ENCODE measurements at places on chromosomes 5 and 9. TPM values are rescaled to one million over a fixed set of nuclear protein-coding genes. Genes with fewer than 3 reads are reported as not detected.

DNA sequence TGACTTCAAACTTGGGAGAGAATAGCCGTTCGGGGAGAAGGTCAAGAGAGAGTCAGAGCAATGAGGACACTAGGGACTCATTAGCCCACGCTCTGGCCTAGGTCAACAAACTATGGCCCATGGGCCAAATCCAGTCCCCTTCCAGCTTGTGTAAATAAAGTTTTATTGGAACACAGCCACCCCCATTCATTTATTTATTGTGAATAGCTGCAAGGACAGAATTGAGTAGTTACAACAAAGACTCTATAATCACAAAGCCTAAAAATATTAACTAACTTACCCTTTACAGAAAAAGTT, 33.1 kb upstream of the TRIM32 start:
- H3K27me3 ChIP-seq = no peaks in the 10 kb centered on the region
- no peaks in the 10 kb centered on the region for H3K4me1 ChIP-seq
- H3K27ac ChIP-seq = no peak overlapping the region
- no peak overlapping the region for H3K4me3 ChIP-seq
- H3K36me3 ChIP-seq = no peaks in the 10 kb centered on the region
- no peak for DNase-seq

DNA sequence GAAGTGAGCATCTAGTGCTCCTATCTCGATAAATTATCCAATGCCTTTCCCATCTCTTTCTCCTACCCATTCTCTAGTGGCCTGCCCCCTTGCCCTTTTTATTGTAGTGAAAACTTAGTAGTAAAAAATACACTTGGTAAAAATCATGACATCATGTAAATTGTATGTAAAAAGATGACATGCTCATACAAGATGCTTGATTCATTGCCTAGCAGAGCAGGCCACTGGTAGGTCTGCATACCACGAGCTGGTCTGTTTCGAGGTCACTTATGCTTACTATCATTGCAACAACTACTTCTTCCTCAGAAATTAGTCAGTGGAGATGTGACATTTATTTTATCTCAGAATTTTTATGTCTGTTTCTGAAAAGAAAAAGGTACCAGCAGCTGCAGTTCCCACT, 177.3 kb downstream of the C9orf152 start:
- H3K4me3 ChIP-seq = no peak overlapping the region
- DNase-seq = no peak
- no peak overlapping the region for H3K27ac ChIP-seq

DNA sequence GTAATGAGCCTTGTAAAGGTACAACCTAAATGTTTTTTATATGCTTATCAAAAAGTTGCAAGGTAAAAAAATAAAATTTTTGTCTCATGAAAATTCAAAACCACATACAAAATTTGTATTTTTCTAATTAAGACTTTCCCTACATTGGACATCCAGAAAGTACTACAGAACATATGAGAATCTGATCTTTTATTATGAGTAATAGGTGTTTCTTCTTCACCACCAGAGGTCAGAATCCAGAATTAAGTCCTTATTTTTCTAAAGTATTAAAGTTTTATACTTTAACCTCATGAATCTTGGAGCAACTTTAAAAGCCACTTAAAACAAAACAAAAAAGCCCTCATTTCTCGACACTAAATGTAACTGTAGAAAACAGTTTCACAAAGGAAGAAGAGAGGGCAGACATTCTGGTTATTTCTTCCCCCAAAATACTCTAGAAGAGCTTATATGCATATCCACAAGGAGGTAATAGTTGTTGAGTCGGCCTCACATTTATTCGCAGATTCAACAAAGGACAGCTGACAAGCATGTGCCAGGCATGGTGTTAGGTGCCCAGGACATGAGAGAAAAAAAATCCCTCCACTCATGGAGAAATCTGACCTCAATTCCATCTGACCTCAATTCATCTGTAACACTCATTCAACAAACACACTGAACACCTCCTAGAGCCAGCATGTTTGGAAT, 69.3 kb downstream of the MLLT3 start:
- no peaks in the 10 kb centered on the region for H3K27me3 ChIP-seq
- H3K4me3 ChIP-seq = no peak overlapping the region
- H3K36me3 ChIP-seq = no peaks in the 10 kb centered on the region

- 0 out of 3 replicates have a peak, but pooled peaks cover 2% of the 10 kb centered on the region for H3K36me3 ChIP-seq
- no peak overlapping the region for H3K4me3 ChIP-seq
- H3K27me3 ChIP-seq = no peaks in the 10 kb centered on the region
- no peaks in the 10 kb centered on the region for H3K4me1 ChIP-seq
- DNase-seq = no peak
- H3K27ac ChIP-seq = no peak overlapping the region
These were observed 401.2 kb downstream of the IRX1 start for GRCh38 chr5:3996707-3997336.

- H3K27me3 ChIP-seq = no peaks in the 10 kb centered on the region
- H3K4me1 ChIP-seq = no peaks in the 10 kb centered on the region
- DNase-seq = no peak
- H3K4me3 ChIP-seq = no peak overlapping the region
- no peaks in the 10 kb centered on the region for H3K36me3 ChIP-seq
These were observed 16.0 kb upstream of the ASTN2 start for GRCh38 chr9:117430813-117431212.

The PRRC1 gene
- 70.7 TPM for total RNA-seq

The FANCG gene
- total RNA-seq = 88.0 TPM

DNA sequence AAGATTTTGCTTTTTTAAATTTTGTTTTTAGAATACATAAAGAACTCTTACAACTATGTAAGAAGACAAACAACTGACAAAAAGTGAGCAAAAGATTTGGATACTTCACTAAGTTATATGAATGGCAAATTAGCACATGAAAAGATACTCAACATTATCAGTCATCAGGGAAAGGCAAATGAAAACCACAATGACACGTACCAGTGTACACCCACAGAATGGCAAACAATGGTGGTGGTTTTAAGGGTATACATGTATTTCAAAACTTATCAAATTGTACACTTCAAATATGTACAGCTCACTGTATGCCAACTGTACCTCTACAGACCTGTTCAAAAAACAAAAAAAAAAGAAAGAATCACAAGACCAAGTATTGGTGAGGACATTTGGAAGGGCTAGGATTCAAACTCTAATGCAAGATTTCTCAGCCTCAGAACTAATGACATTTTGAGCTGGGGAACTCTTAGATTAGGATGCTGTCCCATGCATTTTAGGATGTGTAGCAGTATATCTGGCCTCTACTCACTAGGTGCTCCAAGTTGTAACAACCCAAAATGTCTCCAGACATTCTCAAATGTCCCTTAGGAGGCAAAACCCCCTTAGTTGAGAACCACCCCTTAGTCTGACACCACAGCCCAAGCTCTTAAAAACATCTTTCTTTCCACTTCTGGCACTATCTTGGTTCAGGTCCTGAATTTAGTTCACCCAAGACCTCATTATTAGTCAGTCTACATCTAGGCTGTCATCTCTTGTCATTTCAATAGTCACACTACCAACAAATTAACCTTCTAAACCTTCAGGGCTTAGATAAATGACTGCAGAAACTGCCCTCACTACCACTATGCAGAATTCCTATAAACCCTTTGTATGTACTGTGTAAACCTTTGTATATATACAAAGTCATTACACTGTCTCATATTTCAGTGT, 9.7 kb downstream of the SCAI start:
- no peak for DNase-seq
- H3K27ac ChIP-seq = no peak overlapping the region
- no peaks in the 10 kb centered on the region for H3K4me1 ChIP-seq
- H3K4me3 ChIP-seq = no peak overlapping the region
- H3K36me3 ChIP-seq = peaks cover 3% of the 10 kb centered on the region

DNA sequence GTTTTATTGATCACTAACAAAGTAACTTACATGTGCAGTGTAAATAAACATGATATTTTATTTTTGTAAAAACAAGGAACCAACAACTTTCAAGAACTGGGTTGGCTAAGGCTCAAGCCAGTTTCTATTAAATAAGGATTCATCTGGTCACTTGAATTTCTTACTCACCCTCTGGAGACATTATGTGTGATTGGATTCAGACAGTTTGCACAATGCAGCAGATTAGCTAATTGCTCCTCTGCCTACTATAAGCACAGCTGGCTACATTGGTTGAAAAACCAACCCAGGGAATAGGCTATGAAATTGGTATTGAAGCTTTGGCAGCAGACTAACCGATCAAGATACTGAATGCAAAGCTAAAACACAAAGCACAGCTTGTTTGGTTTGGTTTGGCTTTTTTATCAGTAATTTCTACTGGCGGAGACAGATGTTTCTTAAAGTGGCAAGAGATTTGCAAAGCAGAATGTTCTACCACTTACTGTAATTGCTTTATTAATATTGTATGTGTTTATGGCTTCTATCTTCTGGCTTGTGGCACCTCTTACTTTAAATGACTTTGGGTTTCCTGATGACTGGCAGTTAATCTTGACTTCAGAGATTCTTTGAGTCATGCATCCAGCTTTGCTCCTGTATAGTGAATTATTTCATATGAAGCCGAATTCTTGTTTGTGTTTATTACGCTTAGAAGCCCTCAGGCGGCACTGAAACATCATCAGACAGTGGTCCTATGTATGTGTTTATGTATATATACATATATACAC, 231.5 kb downstream of the MPDZ start:
- H3K27ac ChIP-seq = no peak overlapping the region
- no peak for DNase-seq
- H3K4me1 ChIP-seq = no peaks in the 10 kb centered on the region
- no peak overlapping the region for H3K4me3 ChIP-seq

- H3K4me1 ChIP-seq = no peaks in the 10 kb centered on the region
- H3K27ac ChIP-seq = no peak overlapping the region
- no peaks in the 10 kb centered on the region for H3K36me3 ChIP-seq
- H3K27me3 ChIP-seq = no peaks in the 10 kb centered on the region
- DNase-seq = no peak
These were observed 68.1 kb downstream of the NIPBL start for GRCh38 chr5:36944607-36945225.

The SLC1A1 gene
- total RNA-seq = 4.2 TPM

The SPEF2 gene
- 0.33 TPM for total RNA-seq

Measured in H9 (cell line).